Choroid plexus epithelial cell (primary cell): ENCODE measurements at places on chromosomes 6 and 20.

GRCh38 chr6:45982280-45983036 lies 33.2 kb downstream of the CLIC5 start:
- DNase-seq = no peak

GRCh38 chr6:20600831-20601230 lies 66.6 kb downstream of the CDKAL1 start:
- DNase-seq = no peak

DNA sequence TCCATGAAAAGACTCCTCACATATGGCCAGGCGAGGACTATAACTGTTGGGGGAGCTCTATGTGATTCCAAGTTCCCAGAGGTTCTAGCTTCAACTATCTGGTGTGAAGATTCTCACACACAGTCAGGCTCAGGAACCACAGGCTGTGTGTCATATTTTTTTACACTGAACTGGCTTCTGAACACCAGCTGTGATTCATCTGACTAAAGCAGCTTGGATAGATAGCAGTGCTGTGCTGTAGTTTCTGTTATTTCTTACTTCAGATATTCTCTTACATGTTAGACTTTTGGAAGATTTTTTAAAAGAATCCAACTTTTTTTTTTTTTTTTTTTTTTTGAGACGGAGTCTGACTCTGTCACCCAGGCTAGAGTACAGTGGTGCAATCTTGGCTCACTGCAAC lies 140.7 kb upstream of the MCHR2 start:
- DNase-seq = peak; percentile 51

DNA sequence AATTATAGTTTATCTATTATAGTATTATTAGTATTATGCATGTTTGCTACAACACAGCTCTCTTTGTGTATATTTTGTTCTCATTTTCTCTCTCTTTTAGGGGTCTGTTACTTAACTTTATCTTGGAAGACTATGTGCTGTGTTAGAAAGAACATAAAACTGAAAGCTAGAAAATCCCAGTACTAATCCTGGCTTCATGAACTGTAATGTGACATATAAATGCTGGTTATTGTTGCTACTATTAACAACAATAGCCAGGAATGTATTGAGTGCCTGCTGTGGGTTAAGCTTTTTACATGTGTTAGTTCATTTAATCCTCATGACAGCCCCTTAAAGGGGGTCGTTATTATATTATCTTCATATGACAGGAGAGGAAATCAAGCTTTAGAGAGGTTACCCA lies 170.0 kb upstream of the DTNBP1 start:
- DNase-seq = no peak

GRCh38 chr6:113076116-113076515 lies 729.0 kb downstream of the RFPL4B start:
- DNase-seq = no peak

GRCh38 chr6:28772480-28773381 lies 151.1 kb downstream of the TRIM27 start:
- DNase-seq = no peak

DNA sequence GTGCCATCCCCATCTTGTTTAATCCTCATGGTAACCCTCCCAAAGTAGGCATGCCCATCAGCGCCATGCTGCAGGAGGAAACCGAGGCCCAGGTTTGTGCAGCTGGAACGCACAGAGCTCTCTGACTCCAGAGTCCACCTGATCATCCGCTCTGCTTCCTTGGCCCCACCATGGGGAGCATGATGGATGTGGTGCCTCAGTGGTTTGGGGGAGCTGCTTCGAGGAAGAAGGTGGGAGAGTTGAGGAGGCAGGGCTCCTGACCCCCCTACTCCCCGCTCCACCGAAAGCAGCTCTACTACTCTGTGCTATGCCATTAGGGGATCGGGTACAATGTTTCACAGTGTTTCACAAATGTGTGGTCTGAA lies 52.2 kb downstream of the TGM2 start:
- DNase-seq = no peak

- no peak for DNase-seq
These were observed 98.6 kb upstream of the NEDD9 start for GRCh38 chr6:11331111-11331510.

DNA sequence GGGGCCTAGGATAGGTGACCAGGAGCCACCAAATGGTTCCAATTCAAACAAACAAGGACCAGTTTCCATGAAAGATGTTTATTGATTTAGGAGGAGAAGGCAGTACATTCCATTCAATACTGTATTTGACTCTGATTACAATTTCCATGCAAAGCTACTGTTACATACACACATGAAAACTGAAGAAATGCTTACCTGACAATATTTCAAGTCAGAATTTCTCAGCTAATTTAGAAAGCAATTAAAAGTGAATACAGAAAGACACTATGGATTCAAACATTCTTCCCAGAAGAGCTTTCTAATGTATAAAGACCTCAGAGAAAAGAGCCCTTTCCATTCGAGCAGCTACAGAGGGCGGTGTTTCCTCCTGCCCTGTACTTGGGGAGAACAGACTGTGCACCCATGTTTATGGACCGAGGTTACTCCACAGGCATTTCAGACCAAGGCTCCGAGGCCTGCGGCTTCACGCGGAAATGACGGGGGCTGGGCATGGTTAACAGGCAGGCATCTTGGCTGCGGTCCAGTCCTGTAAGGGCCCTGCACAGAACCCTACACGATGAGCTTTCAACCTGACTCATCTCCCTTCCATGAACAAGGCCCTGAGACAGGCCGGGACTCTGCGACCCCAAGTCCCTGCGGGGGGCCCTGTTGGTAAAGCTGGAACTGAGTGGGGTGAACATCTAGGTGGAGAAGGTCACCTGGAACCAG lies 25.7 kb upstream of the TCFL5 start:
- DNase-seq = peak; percentile 98

GRCh38 chr20:60011512-60012507 lies 53.6 kb downstream of the CDH26 start:
- DNase-seq = no peak

- DNase-seq = no peak
These were observed 66.3 kb downstream of the RBM38 start for GRCh38 chr20:57457243-57458095.

GRCh38 chr6:157806856-157807215 lies 16.2 kb upstream of the SNX9 start:
- no peak for DNase-seq

GRCh38 chr6:10970731-10971130 lies 73.4 kb downstream of the ELOVL2 start:
- no peak for DNase-seq

GRCh38 chr6:49565855-49566254 lies 15.4 kb downstream of the C6orf141 start:
- peak; percentile 71 for DNase-seq

DNA sequence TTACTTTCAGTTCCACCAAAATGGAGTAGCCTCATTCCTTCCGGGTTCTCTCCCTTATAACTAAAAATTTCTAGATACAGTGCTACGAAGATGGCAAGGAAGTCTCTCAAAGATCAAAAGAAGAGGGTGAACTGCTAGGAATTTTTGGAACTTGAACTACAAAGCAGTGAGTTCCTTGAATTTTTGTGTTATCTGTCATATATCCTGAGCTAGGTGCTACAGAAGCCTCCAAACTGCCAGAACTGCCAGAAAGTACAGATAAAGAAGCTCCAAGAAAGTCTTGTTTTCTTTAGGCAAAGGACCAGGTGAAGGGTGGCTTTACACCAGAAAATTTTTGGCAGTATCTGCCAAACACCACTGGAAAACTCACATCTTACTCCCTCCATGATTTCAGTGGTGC lies 218.8 kb upstream of the FLRT3 start:
- DNase-seq = no peak

DNA sequence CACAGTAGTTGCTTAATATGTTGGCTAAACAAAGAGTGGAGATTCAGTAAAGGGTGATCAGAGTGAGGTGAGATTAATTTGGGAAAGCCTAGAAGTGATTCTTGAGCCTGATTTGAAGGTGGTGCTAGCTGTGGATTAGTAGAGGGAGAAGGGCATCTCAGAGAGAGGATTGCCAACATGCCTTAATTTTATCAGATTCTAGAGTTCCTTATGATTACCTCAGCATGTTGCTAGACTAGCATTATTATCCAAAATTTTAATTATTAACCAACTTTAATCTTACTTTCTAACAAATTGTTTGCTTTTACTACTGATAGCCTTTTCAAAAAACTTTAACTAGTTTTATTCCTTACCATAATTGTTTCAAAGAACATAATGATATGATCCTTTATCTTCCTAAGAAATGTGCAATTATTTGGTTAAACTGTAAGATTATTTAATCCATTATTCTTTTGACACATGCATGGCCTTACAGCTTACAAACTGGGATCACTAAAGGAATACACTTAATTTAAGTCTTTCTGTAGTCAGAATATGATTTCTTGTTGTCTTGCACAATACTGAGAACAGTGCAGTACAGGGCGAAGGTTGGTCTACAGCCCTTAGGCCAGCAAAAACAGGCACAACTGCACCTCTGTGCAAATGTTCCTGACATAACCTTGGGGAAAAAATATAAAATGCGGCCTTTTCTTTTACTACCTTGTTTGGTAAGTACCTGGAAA lies 88.9 kb downstream of the SLC16A10 start:
- no peak for DNase-seq

GRCh38 chr6:7156643-7157278 lies 49.0 kb downstream of the RREB1 start:
- no peak for DNase-seq

DNA sequence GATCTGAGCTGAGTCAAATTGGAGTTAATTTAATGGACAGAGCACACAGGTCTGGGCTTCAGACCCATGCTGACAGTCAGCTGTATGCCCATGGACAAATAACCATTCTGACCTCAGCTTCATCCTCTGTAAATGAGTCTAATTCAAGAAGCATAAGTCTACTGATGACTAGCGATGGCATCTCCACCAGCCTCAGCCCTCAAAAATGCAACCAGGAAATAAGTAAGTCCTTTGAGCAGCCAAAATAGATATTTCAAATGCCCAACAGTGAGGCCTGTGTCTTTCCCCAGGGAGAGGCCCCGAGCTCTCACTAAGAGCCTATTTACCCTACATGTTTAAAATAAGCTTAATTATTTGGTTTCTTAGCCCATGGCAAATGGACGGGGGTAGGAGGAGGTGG lies 114.2 kb upstream of the MTHFD1L start:
- no peak for DNase-seq

DNA sequence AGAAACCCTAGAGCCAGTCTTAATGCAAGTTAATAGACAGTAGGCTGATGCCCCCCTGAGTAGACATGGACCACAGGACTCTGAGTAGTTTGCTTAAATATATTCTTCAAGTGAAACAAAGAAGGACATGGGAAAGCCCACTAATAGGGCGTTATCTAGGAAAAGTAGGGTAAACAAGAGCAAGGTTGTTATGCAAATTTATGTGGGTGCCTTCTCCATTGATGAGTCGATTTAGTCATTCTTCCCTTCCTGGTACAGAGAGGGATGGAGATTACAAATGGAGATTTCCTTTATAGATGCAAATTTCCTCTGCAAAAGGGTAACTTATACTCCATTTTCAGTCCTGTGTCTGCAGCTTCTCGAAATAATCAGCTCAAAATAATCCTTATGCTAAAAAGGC lies 262.0 kb downstream of the CD83 start:
- no peak for DNase-seq

- DNase-seq = peak; percentile 66
These were observed 4.5 kb downstream of the HIVEP2 start for GRCh38 chr6:142940487-142940886.

GRCh38 chr6:37685261-37685660 lies 12.4 kb downstream of the MDGA1 start:
- no peak for DNase-seq

GRCh38 chr6:55636406-55637102 lies 57.6 kb upstream of the HMGCLL1 start:
- peak; percentile 74 for DNase-seq

DNA sequence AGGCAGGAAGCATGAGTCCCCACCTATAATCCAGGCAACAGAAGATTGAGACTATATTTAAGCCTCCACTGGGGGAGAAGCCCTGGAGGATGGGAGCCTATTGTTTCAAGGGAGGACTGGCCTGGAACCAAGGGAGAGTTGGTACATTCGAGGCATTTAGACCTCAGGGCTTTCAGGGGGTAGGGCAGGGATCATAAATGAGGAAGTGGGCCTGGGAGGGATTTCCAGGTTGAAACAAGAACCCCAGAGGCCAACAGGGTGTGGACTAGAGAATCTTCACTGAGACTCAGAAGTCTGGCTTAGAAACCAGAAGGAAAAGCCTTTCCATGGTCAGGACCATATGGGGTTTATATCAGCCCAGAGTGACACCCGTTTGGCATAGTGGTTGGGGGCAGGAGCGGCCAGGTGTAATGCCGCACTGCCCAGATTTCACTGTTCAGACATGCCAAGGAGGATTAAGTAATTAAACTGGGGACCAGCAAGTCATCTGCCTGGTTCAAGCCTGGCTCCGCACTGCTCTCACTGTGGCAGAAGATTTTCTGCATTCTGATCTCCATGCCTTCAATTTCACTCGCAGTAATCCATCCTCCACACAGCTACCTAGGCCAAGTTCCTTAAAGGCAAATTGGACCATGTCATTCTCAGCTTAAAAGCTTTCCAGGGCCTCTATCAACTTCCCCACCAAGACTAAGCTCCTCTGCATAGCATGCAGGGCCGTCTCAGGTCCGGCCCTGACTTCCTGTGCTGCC lies 17.8 kb downstream of the LRFN2 start:
- DNase-seq = no peak

GRCh38 chr6:104653781-104654180 lies 205.9 kb downstream of the HACE1 start:
- DNase-seq = no peak

DNA sequence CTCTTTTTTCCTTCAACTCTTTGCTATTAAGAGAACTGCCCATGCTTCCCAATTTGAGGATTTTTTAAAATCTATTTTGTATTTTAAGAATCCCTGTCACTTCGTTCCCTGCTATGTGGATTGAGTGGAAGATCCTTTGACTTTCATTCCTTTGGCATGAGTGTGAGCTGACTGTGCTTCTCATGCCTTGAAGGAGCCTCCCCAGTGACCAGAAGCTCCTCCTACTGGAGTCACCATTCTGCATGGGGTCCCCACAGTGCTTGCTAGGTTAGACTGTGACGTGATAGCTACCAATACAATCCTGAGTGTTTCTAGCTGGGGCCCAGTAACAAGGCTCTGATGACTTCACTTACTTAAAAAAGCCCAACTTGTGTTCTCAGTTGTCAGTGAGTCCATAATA lies 104.4 kb upstream of the LAMP5 start:
- peak; percentile 90 for DNase-seq

GRCh38 chr20:17226410-17227218 lies at the start of gene PCSK2:
PCSK2 (plus strand) TSS chr20:17227040; CDS start chr20:17227306, 266 bp downstream.
- peak; percentile 18 for DNase-seq

GRCh38 chr6:162200041-162200440 lies 527.5 kb downstream of the PRKN start:
- DNase-seq = no peak

- peak; percentile 45 for DNase-seq
These were observed 9.1 kb upstream of the ZBTB2 start for GRCh38 chr6:151400473-151400872.

DNA sequence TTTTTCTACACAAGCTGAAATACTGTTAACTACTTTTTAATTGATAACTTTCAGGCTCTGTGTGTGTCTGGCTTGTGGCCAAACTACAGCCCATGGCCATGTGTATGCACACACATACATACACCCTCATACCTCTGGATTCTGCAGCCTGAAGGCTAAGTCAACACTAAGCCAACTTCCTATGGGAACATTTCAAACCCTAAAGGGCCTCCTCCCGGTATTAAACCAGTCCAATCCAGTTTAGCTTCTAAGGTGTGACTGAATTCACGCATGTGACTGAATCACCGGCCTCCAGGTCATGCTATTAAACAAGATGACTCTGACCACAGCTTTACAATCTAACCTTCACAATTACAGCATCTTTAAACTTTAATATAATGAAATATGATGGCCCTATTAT lies 20.7 kb upstream of the DST start:
- DNase-seq = no peak

GRCh38 chr20:46870041-46870440 lies 24.6 kb upstream of the EYA2 start:
- DNase-seq = no peak
